CD8-positive, alpha-beta memory T cell (primary cell): ENCODE measurements at places on chromosomes 12 and 14. TPM values are rescaled to one million over a fixed set of nuclear protein-coding genes. Genes with fewer than 3 reads are reported as not detected.

GRCh38 chr14:23399591-23399990 lies 8.5 kb downstream of the MYH6 start:
- no peak for DNase-seq

The PTCSC3 gene
- not detected for total RNA-seq

The SLC17A8 gene
- total RNA-seq: not detected

- no peak for DNase-seq
Observed at GRCh38 chr14:88804035-88804434, 11.3 kb upstream of the EML5 start.

- no peak for DNase-seq
Observed at GRCh38 chr12:125110641-125111360, 45.6 kb downstream of the AACS start.

The KRT77 gene
- not detected for total RNA-seq

DNA sequence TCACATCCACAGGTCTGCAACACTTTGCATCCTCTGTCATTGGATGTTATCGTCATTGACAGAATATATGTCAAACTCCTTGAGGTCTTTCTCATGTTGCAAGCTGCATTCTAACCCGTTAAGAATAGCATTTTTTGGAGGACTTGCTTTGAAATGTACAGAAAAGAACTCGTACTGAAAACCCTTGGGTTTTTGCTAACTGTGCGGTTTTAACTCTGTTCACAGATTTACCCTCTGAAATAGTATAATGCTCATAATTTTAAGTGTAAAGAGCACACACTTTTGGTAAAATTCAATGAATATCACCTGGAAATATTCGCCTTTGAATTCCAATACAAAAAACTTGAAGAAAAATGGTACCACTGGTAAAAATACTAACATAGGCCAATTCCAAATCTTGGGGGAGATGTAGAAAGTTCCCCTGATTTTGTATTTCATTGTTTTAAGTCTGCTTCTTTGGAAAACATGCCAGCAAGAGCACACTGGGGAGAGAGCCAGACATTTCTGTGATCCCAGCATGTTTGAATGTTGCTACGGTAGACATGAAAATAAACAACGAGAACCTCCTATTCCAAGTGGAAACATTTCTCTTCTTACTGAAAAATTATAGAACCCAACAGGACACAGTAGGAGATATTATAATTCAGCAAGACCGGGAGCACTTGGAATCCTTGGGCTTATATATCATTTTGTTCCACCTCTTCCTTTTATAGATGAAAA lies 446.0 kb downstream of the AEBP2 start:
- no peak for DNase-seq

The PTPN6 gene
- 456 TPM for total RNA-seq

DNA sequence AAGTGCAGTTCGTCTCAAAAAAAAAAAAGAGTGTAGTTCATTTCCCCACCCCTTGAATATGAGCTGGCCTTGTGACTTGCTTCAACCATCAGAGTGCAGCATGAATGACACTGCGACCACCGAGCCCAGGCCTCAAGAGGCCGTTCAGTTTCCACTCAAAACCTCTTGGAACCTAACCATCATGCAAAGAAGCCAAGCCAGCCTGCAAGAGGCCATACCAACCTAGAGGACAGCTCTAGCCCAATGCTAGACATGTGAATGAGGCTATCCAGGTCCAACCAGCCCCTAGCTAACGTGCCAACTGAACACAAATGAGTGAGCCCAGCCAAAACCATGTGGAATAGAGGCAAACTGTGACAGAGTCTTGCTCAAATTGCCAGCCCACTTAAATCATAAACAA lies 29.7 kb downstream of the R3HDM2 start:
- no peak for DNase-seq

GRCh38 chr12:58533652-58534051 lies 386.7 kb downstream of the LRIG3 start:
- DNase-seq: no peak

GRCh38 chr14:59591641-59592370 lies 15.2 kb upstream of the CCDC175 start:
- no peak for DNase-seq

DNA sequence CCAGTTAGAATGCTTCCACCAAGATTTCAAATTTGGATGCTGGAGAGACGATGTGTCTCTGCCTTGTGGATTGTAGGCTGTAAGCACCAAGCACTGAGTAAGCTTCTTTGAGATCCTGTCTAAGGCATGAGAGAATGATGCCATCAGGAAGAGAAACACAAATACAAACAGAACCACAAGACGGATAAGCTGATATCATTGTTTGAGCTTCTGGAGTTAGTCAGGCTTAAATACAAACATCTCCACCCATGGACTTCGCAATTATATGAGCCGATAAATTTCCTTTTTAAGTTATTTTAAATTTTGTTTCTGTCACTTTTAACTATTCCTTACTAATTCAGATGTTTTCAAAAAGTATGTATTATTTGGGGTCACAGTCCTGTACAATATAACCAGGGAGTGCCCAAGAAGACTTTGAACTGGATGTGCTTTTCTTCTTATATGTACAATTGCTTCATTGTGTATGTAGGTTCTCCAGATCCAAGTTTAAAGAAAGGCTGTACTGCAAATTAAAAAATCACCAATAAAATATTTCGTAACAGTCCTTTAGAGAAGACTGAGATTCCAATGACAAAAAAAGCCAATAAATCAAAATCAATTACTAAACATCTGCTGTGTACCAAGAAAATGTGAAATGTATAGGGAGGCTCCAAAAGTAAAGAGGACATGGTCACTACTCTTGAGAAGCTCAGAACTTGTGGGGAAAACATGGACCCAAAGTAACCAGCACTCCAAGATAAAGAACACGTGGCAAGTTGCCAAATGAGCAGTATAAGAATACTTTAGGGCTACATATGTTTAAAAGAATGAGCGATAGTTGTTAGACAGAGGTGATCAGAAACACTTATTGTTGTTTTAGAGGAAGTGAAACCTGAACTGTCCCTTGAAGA lies 274.1 kb downstream of the ADAMTS20 start:
- no peak for DNase-seq

The PMEL gene
- total RNA-seq: 0.33 TPM

GRCh38 chr12:75437564-75437963 lies 43.0 kb upstream of the GLIPR1 start:
- no peak for DNase-seq

The EP400 gene
- total RNA-seq: 48.8 TPM

DNA sequence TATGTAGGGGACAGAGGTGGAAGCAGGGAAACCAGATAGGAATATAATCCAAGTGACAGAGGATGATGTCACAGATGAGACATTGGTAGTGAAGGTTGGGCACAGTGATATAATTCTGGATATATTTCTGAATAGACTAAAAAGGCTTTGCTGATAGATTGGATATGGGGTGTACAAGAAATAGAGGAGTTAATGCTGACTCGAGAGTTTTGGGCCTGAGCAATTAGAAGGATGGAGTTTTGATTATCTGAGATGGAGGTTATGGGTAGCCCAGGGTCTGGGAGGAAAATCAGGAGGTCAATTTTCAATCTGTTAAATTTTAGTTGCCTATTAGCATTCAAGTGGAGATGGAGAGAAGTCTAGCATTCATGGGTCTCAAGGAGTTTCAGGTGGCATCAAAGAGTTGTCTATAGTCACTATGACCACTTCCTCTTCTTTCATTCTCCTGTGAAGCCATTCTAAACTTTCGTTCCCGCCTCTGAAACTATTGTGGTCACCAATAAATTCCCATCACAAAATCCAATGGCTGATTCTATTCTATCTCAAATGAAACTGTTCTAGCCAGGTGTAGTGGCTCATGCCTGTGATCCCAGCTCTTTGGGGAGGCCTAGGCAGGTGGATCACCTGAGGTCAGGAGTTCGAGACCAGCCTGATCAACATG lies 10.6 kb upstream of the ANO6 start:
- no peak for DNase-seq

DNA sequence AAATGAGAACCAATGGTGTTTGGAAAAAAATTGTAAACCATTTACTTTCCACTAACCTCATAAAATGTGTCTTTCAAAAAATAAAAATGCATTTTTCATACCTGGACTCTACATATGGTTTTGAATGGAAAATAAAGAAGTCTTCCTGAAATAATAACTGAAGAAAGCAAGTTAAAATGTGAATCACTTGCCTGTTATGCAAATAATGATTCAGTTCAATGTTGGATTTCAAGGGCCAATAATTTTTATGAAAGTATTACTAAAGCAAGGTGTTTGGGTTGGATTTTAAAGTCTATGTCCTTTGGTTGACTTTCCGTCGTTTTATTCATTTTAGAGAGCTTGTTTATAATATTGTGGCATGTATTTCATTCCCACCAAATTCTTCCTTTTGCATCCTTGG lies 138.7 kb downstream of the CCDC91 start:
- no peak for DNase-seq

DNA sequence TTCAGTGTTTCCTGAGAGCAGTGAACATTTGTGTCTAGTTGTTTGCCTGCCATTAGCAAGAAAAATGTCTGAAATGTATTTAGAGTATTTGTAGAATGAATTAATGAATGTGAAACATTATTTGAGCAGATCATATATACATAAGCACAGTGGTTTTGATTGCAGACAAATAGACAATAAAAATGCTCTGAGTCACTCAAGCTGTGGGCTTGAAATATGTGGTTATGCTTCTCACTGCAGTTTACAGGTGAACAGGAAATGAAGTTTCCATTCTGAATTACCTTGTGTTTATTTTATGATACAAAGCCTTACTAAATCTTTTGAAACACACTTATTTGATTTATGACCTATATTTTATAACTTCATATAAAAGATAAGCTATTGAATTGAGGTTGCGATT lies 827.7 kb downstream of the TMTC2 start:
- no peak for DNase-seq

DNA sequence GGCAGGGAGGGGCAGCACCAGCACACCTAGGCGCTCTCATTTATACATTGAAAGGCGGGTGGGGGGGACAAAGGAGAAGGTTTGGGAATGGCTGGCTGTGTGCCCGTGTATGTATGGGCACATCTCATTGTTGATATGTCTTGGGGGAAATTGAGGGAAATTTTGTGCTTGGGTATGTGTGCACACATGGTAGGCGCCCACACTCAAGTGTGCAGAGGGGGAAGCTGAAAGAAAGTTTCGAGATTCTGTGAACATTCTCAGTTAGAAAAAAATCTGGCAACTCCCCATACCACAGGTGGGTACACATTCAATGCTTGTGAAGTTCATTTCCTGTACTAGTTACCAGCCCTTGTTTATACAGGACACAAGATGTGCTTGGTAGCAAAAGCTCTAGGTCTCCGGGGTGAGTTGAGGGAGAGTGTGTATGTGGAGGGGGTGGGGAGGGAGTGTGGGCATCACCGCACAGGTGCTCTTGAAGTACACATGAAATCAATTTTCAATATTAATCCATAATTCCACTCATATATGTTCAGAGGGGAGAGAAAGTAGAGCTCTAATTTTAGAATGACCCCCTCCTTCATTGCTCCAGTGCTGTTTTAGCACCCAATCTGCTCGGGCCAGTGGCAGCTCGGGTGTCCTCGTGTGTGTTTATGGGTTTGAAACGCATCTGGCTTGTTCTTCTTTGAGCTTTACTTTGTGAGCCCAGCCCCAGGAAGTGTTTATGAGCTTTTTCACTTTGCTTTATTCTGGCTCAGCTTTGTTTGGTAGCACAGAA lies 286.0 kb downstream of the ZFP36L1 start:
- DNase-seq: no peak

DNA sequence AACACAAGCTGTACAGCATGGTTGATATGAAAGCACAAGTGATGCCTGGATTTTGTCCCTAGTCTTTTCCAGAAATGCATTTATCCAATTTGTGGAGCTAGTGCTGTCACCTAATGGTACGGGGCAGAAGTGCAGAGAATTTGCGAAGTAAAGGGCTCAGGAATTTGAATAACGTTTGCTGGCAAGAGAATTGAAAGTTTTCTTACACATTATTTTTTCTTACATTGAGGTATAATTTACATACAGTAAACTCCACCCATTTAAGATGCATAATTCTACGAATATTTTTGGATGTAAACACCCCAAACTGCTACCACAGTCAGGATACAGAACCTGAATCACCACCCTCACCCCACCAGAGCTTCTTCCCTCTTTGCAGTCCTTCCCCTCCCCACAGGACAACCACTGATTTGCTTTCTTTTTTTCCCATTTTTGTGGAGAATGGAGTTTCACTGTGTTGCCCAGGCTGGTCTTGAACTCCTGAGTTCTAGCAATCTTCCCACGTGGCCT lies 3.5 kb downstream of the AICDA start:
- no peak for DNase-seq

- DNase-seq: no peak
Observed at GRCh38 chr14:71583194-71583593, 349.0 kb upstream of the RGS6 start.

The WNT5B gene
- total RNA-seq: not detected

GRCh38 chr14:29865299-29865698 lies 62.3 kb downstream of the PRKD1 start:
- no peak for DNase-seq

The NGB gene
- not detected for total RNA-seq

DNA sequence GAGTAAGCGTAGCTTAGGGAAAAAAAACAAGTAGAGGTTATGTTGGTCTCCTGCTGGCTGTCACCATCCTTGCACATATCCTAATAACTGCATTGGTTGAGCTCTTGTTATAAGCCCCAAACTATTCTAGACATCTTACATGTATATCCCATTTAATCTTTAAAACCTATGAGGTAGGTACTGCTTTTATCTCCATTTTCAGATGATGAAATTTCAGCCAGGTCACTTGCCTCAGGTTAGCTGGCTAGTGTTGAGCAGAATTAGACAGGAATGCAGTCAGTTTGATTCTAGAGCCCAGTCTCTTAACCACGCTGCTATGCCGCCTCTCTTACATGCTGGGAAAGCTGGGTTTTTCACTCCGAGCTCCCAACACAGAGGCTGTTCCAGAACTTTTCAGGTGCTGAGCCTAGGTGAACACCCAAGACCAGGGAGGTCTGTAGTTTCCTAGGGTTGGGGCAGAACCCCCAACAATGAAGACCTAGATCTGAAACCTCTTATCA lies 269.9 kb upstream of the RGS6 start:
- DNase-seq: no peak

The GLIPR1L1 gene
- total RNA-seq: not detected

DNA sequence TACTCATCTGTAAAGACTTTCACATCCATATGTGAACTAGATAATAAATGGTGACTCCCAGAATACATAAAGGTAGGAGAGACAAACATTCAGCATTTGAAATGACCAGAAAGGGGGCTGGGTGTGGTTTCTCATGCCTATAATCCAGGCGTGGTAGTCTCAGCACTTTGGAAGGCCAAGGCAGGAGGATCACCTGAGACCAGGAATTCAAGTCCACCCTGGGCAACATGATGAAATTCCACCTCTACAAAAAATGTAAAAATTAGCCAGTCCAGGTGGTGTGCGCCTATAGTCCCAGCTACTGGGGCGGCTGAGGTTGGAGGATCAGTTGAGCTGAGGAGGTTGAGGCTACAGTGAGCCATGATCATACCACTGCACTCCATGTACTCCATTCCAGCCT lies 4.1 kb upstream of the CS start:
- DNase-seq: no peak

DNA sequence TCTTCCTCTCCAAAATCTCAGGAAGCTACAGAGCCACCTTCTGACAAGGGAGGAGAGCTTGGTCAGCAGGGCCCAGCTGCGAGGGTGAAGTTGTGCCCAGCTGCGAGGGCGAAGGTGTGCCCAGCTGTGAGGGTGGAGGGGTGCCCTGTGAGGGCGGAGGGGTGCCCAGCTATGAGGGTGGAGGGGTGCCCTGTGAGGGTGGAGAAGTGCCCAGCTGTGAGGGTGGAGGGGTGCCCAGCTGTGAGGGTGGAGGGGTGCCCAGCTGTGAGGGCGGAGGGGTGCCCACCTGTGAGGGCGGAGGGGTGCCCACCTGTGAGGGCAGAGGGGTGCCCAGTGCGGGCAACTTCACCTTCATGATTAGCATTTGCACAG lies 20.4 kb upstream of the TTC7B start:
- no peak for DNase-seq

The PPP4R3A gene
- 159 TPM for total RNA-seq

The POMT2 gene
- total RNA-seq: 21.6 TPM

- no peak for DNase-seq
Observed at GRCh38 chr12:31853520-31853919, 105.7 kb upstream of the RESF1 start.
